COLO829 (cell line): ENCODE measurements at places on chromosomes 16 and 17.

DNA sequence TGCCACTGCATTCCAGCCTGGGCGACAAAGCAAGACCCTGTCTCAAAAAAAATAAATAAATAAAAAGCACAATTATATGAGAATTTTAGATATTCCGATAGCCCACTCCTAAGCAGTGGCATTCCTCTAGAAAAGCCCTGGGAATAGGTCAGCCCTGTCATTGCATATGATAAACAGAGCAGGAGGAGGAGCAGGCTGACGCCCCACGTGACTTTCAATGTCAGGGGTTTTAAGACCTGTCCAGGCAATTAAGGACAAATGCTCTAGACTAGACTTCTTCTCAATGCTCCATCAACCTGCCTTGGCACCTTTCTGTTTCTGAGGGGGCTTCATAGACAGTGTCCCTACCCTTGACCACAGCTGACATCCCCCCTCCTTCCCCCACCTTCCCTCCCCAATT lies 7.5 kb downstream of the TOM1L2 start:
- DNase-seq, result no peak

- no peak for DNase-seq
Measured at GRCh38 chr17:17557796-17558195, 33.7 kb downstream of the PEMT start.

- peak; percentile 64 for DNase-seq
Measured at GRCh38 chr16:87636050-87636684, 33.9 kb downstream of the JPH3 start.

- DNase-seq, result no peak
Measured at GRCh38 chr16:3076577-3076976, 11.1 kb downstream of the IL32 start.

GRCh38 chr16:70476272-70477020 lies 22.1 kb downstream of the FCSK start:
- DNase-seq, result peak; percentile 63
